CD8-positive, alpha-beta memory T cell (primary cell): ENCODE measurements at places on chromosomes 2 and 18.

DNA sequence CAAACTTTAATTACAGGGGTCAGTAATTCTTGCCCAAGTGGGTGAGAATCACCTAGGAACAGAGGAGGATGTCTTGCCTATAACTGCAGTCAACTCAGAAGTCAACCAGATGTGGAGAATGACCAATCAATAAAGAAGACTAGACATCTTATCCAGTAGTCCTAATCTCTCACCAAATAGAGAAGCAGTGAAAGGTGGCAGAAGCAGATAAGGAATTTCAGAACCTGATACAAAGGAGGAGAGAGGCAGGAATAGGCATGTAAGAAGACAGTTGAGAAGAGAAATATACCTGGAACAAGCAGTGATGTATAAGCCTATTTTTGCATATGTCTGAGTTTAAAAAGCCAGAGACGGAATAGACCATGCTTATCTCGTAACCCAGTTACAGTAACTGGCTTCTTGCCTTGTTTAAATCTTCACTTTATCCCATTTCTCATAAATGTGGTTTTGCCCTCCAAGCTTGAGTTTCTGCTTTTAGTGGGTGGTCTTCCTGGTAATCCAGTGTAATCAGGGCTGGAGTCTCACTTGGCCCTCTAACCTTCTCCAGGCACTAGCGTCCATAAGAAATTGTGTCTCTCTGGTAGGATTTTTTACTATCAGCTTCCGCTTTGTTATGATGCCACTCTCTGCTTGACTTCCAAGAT lies 401.0 kb downstream of the SUCLG1 start:
- no peak for DNase-seq

DNA sequence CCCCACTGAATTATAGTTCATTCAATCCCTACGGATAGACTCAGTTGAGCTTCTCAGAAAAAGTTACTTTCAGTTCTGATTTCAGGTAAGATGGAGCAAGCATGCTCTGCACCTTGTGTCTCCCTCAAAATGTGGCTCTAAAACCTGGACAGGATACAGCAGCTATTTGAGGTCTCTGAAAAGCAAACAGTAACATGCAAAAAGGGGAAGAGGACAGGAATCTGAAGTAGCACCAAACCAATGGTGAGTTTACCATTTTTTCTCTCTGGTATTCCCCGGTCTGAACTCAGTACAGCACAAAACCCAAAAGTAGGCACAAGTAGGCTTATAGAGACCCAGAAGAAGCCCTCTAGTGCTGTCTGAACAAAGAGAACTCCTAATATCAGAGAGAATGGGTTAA lies 34.1 kb downstream of the LANCL1 start:
- DNase-seq: no peak

DNA sequence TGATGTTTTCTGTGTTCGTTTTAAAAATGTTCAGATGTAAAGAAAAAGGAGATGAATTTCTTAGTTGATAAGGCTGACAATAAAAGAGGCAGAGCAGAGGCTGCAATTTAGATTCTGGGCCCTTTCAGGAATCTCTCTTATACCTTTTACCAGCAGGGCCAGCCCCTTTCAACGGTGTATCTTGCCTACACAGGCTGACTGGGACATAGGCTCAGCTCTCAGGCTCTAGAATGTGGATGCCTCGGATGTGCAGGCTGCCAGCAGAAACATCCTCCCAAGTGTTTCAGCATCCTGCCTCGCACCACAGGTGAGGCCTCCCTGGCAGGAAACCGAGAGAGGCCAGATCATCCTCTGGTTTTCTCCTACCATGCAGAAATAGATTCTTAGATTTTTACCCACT lies 3.4 kb downstream of the C2orf80 start:
- DNase-seq: no peak

GRCh38 chr2:15472133-15472532 lies 89.0 kb downstream of the NBAS start:
- DNase-seq: no peak

GRCh38 chr2:136985044-136985443 lies 219.7 kb downstream of the THSD7B start:
- DNase-seq: no peak

DNA sequence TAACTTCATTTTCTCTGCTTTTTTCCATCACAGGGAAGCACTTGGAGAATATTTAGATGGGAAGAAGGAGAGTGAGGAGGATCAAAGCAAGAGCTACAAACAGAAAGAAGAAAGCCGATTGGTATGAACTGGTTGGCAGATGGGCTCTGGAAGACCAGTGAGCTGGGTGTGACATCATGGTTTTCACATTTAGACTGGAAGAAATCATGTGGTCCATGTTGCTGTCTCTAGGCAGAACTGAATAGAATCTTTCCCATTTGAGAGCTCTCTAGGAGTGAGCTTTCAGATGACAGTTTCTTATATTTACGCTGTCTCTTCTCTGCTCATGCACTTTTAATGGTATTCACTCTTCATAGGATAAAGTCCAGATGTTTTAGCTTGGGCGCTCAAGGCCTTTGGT lies 12.6 kb downstream of the DRC1 start:
- no peak for DNase-seq

DNA sequence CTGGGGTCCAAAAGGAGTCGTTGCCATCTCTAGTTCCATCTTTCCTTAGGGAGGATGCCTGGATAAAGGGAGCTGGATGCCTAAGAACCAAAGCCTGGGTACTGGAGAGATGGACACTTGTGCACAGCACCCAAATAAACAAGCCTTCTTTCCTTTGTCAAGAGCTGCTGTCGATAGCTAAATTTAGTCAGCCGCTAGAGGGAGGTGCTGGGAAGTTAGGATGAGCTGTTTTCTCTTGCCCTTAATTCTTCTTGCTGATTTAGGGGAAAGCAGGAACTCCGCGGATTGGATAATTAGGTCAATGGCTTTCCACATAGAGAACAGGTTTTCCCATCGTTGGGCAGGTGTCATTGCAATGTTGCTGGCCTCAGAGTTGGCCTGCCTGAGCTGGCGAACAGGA lies 30.9 kb upstream of the SERPINB12 start:
- no peak for DNase-seq

GRCh38 chr2:126038861-126039260 lies 617.1 kb upstream of the GYPC start:
- DNase-seq: no peak

DNA sequence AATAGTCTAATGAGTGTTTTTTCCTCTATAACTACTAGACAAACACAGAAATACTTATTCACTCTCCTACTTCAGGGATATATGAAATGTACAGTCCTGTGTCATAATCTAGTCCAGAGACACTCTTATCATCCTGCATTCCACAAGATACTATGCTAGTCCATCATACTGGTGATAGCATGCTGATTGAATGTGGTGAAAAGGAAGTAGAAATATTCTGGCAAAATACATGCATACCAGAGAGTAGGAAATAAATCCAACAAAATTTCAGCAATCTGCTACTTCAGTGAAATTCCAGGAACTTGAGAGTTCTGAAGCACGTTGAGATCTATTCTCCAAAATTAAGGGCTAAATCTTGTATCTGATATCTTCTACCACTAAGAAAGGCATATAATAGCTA lies 353.9 kb downstream of the PID1 start:
- no peak for DNase-seq

DNA sequence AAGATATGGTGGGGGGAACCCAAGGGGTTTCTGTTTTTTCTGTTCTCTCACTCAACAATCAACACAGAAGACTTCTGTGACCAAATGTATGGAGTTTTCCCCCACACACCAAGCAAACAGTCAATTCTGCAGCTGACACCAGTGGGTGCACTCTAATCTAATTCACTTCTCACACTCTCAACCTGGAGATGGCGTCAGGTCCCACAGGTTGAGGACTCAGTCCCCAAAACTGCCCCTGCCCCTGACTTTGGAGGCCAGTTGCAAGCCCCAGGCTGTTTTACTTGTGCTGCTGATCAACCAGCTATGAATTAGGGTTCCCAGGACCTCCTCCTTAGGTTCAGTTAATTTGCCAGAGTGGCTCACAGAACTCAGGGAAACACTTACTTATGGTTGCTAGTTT lies 6.2 kb downstream of the RNU2-63P start:
- no peak for DNase-seq

DNA sequence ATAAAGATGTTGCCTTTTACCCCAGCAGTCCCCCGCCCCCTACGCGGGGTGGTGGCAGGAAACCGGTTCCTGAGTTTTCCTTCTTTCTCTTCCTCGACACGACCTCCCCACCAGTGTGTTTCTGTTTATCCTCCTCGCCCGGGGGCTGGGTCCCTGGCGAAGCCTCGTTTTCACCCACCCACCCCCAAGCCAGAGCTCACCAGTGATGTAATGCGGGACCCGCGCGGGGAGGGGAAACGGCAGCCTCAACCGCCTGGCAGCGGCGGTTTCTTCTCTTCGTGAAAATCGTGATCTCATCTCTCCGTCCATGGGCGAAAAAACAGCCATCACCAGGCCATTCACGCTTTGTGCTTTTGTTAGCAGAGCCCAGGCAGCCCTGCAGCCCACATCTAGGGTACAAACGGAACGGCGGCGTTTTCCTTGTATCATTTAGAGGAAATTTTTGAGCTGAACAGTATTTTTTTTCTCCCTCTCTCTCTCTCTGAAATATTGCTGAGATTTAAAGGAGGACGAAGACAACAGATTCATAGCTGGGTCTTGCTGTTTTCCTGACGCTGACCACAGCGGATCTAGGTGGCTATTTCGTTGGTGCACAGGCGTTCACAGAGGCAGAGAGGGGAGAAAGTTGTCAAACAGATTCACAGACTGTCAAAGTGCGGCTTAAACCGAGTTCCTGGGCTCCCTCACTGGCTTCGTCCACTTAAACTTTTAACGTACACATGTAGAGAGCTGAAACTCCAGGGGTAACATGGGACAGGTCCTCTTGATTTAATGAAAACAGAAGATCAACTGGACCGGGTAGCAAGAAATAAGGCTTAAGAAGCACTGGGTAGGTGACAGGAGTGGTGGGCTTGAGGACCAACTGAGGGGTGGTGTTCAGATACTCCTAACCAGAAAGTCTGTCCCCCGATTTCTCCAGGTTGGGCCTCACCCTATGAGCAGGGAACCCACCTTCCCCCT lies 21.9 kb upstream of the PAX3 start:
- DNase-seq: no peak

DNA sequence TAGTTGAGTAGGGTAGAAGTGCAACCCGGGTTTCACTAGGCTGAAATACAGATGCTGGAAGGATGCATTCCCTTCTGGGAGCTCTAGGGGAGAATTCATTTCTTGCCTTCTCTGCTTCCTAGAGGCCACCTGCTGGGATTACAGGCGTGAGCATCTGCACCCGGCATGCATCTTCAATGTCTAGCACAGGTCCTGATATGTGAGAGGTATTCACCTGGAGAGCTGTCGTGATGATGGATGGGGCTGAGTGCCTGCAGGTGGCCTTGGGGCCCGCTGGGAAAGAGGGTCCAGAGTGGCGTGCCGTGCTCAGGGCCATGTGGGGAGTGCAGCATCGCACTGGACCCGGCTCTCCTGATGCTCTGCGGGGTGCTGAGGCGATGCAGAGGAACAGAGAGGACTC lies 6.6 kb upstream of the NTSR2 start:
- no peak for DNase-seq

DNA sequence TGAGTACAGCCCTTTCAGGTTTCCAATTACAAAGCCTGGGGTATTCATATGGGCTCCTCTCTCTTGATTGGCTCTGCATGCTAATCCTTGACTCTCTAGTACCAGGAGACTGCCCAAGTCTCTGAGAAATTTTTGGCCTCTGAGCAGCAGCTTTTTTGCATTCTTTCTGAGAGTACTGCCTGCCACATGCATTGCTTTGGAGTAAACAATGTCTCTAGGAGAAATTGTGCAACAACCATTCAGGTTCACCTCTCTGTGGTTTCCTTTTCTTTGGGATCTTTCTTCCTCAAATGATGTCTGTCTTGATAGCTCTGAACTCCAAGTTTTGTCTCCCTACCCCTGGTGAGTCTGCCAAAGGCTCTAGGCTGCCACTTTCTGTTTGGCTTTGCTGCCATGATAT lies 115.8 kb upstream of the SETBP1 start:
- no peak for DNase-seq

DNA sequence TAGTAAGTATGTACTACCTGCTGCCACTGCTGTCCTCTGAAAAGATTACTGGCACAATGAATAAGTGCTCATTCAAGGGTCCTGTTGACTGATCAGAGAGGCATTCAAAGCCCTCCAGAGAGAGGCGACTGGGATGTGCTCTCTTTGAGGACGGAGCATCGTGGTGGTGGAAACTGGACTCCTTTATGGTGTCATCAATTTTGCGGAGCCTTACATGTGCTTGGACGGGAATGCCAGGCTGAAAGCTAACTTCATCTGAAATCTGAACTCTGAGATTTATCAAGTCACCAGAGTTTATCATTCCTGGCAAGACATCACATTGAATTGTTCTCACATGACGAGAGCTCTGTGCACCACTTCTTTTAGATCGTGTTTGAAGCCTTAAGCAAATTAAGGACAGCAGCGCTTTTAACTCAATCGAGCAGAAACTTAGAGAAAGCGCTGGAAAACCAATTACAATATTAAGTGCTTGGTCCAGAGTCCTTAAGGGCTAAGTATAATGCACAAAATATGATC lies 138.3 kb downstream of the NCK2 start:
- DNase-seq: no peak

- DNase-seq: no peak
Measured at GRCh38 chr2:10717628-10718027, 3.8 kb upstream of the ATP6V1C2 start.

DNA sequence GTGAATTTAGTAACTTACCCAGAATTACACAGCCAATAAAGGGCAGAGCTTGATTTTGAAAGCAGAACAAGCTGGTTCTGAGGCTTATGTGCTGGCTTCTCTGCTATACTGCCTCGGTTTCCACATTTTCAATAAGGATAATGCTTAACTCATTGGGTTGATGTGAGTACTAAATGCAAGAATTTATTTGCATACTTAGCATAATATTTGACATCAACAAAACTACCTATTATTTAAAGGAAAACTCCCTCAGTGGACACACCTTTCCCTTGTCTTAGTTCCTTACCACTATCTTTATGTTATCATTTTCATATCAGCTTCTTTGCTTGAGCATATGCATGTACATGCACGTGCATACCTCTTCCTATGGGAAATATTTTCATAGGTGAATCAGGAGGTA lies 3.0 kb upstream of the TGFA start:
- no peak for DNase-seq

DNA sequence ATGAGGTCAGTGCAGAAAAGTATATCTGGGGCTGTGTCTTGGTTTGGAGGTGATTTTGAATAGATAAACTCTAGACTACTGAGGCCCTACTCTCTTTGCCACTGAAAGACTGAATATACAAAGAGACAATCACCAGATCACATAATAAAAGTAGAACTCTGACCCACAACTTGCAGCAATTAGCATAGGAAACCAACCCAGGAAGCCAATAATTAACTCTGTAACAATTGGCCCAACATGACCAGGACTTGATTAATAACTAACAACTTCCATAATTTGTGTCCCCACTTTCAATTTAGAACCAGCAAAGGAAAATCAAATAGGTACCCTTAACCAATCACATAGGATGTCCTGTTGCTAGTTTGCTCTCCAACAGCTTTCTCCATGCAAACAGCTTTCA lies 1104.9 kb upstream of the CELF4 start:
- no peak for DNase-seq

GRCh38 chr2:81437456-81438000 lies 1133.0 kb upstream of the LRRTM1 start:
- no peak for DNase-seq

GRCh38 chr2:131037398-131038257 lies 55.6 kb downstream of the FAM168B start:
- no peak for DNase-seq

GRCh38 chr2:44550561-44550960 lies 188.8 kb downstream of the CAMKMT start:
- DNase-seq: no peak
